PC-3 (cell line): ENCODE measurements at places on chromosomes 1 and 21. TPM values are rescaled to one million over a fixed set of nuclear protein-coding genes. Genes with fewer than 3 reads are reported as not detected.

Gene LAD1
- 310 and 381 TPM in 2 replicates for total RNA-seq

Gene KCNK1
- 31.1 and 34.7 TPM in 2 replicates for total RNA-seq

Gene UBL4B
- 0.07 TPM in 1 of 2 replicates, not detected in the other for total RNA-seq

Gene FLG2
- not detected in 2 replicates for total RNA-seq

Gene SPTA1
- not detected in 2 replicates for total RNA-seq

Gene POU3F1
- total RNA-seq, result not detected in 2 replicates

Gene MAEL
- total RNA-seq, result not detected in 2 replicates

- H3K4me3 ChIP-seq, result no peak overlapping the region
- H3K36me3 ChIP-seq, result no peaks in the 10 kb centered on the region
- no peak for DNase-seq
- H3K27me3 ChIP-seq, result no peaks in the 10 kb centered on the region
Observed at GRCh38 chr1:60540141-60540540, 466.6 kb upstream of the C1orf87 start.

DNA sequence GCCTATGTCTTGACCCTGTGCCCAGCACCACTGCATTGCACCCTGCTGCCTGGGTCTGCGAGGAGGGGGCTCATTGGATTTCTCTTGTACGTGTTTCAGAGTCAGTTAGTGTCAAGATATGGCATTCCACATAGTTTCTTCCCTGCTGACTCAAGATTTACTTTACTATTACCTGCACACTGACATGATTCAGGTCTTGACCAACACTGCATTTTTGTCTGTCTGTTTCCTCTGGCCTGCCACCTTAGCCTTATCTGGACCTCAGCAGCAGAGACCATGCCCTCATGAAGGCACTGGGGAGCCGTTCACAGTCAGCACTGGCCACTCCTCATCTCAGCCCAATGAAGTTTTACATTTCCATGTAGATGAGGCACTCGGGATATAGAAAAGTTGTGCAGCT is 155.4 kb downstream of the DHRS3 start:
- peak; percentile 68 for DNase-seq
- peaks cover 62% of the 10 kb centered on the region for H3K4me1 ChIP-seq
- H3K27ac ChIP-seq, result peak overlapping the region; percentile 45
- H3K4me3 ChIP-seq, result no peak overlapping the region

- no peak overlapping the region for H3K4me3 ChIP-seq
- H3K27ac ChIP-seq, result no peak overlapping the region
- no peaks in the 10 kb centered on the region for H3K27me3 ChIP-seq
- H3K36me3 ChIP-seq, result peaks cover 3% of the 10 kb centered on the region; the same call in 1 of the 2 replicates
- no peaks in the 10 kb centered on the region for H3K4me1 ChIP-seq
Observed at GRCh38 chr1:228283476-228284147, 75.8 kb downstream of the OBSCN start.

- H3K4me3 ChIP-seq, result no peak overlapping the region
- no peak overlapping the region for H3K27ac ChIP-seq
- peaks cover 16% of the 10 kb centered on the region for H3K4me1 ChIP-seq
- no peaks in the 10 kb centered on the region for H3K36me3 ChIP-seq
- DNase-seq, result no peak
Observed at GRCh38 chr1:83997631-83998030, 1.3 kb downstream of the TTLL7 start.

DNA sequence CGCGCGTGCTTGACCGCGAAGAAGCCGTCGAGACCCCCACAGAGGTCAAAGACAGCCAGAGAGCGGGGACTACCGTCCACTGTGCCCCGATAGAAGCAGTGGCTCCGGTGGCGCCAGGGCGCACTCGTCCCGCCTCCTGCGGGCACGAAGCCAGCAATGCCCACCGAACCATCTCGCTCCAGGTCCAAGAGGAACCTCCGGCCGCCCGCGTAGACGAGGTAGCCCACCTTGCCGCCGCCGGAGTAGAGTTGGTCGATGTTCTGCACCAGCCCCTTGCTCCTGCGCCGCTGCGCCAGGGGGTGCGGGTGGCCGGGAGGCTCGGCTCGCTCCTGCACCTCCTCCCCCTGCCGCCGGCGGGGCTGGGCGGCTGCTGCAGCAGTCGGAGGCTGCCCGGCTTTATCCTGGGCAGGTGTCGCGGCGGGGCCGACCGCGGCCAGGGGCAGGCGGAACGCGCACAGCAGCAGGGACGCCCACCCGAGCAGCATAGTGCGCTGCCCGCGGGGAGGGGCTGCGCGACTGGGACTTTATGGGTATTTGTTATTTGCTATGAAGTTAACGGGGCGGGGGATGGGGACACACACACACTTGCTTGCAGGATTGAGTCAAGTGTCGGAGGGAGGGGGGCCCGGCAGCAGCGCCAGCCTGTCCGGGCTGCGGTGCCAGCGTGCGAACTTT is 844 bp downstream of the ADAMTS5 start:
- no peaks in the 10 kb centered on the region for H3K36me3 ChIP-seq
- H3K27ac ChIP-seq, result no peak overlapping the region
- no peak for DNase-seq
- H3K27me3 ChIP-seq, result peaks cover 18% of the 10 kb centered on the region
- no peaks in the 10 kb centered on the region for H3K4me1 ChIP-seq

DNA sequence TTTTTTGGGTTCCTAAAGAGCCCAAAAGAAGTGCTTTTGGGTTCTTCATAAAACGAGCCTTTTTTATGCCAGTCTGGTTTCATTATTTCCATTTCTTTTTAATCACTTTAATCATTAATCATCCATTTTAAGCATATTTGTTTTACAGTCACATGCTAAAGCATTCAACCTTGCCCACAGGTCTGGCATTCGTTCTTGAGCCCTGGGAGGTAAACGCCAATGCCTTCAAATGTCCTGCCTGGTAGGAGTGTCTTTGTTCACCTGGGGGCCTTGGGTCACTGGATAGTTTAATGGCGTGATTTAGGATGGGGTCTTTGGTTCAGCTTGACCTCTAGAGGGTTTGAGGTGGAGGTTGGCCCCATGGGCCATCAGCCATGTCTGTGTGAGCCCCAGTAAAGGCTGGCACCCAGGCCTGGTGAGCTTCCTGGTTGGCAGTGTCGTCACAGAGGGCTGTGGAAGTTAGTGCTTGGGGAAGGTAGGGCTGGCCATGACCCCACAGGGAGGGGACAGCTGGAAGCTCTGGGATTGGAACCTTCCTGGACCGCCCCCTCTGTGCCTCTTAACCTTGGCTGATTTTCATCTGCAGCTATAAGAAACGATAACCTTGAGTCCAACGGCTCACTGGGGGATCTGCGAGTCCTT is 20.2 kb downstream of the C1orf174 start:
- DNase-seq, result no peak
- H3K27ac ChIP-seq, result no peak overlapping the region
- peaks cover 32% of the 10 kb centered on the region for H3K36me3 ChIP-seq
- no peaks in the 10 kb centered on the region for H3K4me1 ChIP-seq

GRCh38 chr1:241639623-241640148 is 483 bp downstream of the CHML start:
- H3K4me3 ChIP-seq, result peak overlapping the region; percentile 77
- peaks cover 18% of the 10 kb centered on the region for H3K36me3 ChIP-seq
- DNase-seq, result no peak
- peaks cover 47% of the 10 kb centered on the region for H3K4me1 ChIP-seq

DNA sequence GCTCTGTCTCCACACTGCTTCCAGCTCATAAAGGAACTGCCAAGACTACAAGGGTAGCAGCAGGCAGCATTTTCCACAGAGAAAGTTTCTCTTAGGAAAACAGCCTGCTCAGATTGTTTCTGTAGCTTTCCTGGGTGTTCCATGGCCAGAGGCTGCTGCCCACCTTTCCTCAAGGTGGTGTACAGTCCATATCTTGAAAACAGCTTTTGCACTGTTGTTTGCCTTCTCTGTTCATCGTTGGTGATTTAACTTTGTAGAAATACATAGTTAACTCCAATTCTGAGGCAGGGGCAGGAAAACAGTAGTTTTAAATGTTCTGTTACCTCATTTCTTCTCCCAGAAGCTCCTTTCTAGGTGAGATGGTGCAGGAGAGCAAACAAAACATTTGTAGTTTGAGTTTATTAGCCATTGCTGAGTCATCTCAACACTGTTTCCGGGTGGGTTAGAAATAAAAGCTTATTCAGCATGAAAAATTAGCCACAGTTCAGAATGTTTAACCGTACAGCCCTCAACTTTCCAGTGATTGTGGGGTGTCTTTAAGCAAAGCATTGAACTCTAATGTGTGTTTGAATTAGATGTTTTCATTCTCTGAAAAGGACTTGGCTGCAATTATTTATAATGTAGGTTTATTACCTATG is 41.7 kb downstream of the DIP2A start:
- DNase-seq, result peak; percentile 85
- peaks cover 33% of the 10 kb centered on the region for H3K36me3 ChIP-seq
- peaks cover 40% of the 10 kb centered on the region for H3K4me1 ChIP-seq
- H3K4me3 ChIP-seq, result peak overlapping the region; percentile 31
- H3K27ac ChIP-seq, result peak overlapping the region; percentile 87

- no peaks in the 10 kb centered on the region for H3K27me3 ChIP-seq
- DNase-seq, result peak; percentile 77
- peak overlapping the region; percentile 41; the same call in 1 of the 2 replicates for H3K4me3 ChIP-seq
- H3K4me1 ChIP-seq, result peaks cover 20% of the 10 kb centered on the region
Observed at GRCh38 chr1:28193701-28194161, 17.2 kb upstream of the PTAFR start.

DNA sequence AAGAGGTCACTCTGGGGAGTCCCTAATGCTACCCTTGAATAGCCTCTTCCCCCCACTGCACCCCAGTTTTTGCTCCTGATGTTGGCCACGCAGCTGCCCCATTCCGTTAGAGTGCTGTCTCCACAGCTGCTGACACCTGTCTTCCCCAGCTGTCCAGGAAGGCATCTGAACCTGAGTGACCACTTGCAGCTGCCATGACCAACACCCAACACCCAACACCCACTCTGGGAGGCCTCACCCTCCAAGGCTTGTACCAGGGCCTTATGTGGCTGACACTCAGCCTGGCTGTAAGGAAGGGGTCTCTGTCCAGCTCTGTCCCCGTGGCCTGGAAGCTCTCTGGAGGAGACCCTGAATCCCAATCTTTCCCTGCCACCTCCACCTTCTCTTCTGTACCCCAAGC is 26.7 kb upstream of the LDLRAP1 start:
- no peaks in the 10 kb centered on the region for H3K4me1 ChIP-seq
- H3K36me3 ChIP-seq, result no peaks in the 10 kb centered on the region
- no peak overlapping the region for H3K4me3 ChIP-seq
- no peaks in the 10 kb centered on the region for H3K27me3 ChIP-seq

- no peak for DNase-seq
- H3K27me3 ChIP-seq, result peaks cover 38% of the 10 kb centered on the region
- no peak overlapping the region for H3K4me3 ChIP-seq
- H3K36me3 ChIP-seq, result no peaks in the 10 kb centered on the region
Observed at GRCh38 chr1:35692317-35692716, 26.4 kb downstream of the C1orf216 start.

DNA sequence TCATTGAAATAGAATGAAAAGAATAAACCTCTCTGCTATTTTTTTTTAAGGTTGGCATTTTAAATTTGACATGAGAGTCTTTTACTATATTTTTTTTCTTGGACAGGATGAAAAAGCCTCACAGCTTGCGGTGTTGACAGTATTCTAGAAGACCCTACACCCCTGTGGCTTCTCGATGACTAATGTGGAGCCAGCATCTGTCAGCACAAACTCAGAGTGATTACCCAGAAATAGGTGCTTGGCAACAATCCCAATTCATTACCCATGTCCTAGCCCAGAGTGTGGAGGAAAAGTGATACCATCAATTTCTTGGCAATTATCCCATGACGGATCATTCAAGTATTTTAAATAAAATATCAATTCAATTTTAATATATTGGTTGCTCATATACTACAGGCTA is 186.8 kb upstream of the MAP1LC3C start:
- H3K4me1 ChIP-seq, result no peaks in the 10 kb centered on the region
- no peak for DNase-seq
- H3K27ac ChIP-seq, result no peak overlapping the region
- no peak overlapping the region for H3K4me3 ChIP-seq

DNA sequence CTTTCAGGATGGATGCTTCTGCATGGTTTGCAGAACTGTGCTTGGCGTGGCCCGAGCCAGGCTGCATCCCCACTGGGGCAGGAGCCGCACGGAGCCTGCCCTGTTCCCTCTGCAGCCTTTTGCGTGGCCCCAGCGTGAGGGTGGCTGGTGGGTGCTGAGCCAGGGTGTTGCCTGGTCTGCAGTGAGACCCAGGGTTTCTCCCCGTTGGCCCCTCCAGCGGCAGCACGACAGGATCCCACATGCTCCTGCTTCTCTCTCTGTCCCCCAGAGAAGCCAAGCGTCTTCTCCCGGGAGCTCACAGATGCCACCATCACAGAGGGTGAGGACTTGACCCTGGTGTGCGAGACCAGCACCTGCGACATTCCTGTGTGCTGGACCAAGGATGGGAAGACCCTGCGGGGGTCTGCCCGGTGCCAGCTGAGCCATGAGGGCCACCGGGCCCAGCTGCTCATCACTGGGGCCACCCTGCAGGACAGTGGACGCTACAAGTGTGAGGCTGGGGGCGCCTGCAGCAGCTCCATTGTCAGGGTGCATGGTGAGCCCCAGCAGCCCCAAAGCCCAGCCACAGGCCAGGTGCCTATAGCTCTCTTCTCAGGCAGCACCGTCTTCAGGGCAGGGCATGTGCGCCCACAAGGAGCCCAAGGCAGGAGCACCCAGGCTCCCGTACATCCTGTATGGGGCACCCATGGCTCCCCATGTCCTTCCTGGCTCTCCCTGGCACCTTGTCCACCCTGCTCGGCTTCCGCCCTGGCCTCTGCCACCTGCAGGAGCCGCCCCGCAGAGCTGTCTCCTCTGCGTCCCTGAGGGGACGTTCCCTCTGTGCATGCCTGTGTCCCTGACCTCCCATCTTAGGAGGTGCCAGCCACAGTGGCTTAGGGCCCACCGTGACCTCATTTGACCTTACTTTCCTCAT is 78.9 kb downstream of the OBSCN start:
- no peaks in the 10 kb centered on the region for H3K36me3 ChIP-seq
- H3K4me1 ChIP-seq, result no peaks in the 10 kb centered on the region
- no peak overlapping the region for H3K4me3 ChIP-seq
- no peaks in the 10 kb centered on the region for H3K27me3 ChIP-seq
- no peak overlapping the region for H3K27ac ChIP-seq

GRCh38 chr1:56394298-56394697 is 185.1 kb downstream of the PLPP3 start:
- DNase-seq, result no peak
- no peaks in the 10 kb centered on the region for H3K27me3 ChIP-seq

GRCh38 chr1:55358581-55358980 is 143.4 kb upstream of the USP24 start:
- no peak for DNase-seq
- H3K4me3 ChIP-seq, result no peak overlapping the region
- H3K36me3 ChIP-seq, result no peaks in the 10 kb centered on the region
- no peaks in the 10 kb centered on the region for H3K27me3 ChIP-seq
- no peak overlapping the region for H3K27ac ChIP-seq

- H3K4me3 ChIP-seq, result no peak overlapping the region
- DNase-seq, result no peak
- no peaks in the 10 kb centered on the region for H3K4me1 ChIP-seq
- no peaks in the 10 kb centered on the region for H3K27me3 ChIP-seq
Observed at GRCh38 chr1:158916085-158916484, 15.3 kb upstream of the PYHIN1 start.

DNA sequence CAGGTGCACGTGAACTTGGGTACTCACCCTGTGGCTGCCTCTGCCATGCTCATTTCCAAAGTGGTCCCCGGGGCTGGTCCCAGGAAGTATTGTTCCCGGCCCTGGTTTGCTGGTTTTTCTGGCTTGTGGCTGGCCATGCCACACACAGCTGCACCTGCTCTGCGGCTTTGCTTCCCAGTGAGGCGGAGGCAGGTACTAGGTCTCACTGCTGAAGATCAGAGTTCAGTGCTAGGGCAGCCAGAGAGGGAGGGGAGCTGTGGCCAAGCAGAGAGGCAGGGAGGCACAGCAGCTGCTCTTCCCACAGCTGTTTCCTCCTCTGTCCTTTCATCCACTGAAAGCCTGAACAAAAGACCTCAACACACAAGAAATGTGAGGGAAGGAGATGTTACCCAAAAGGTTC is 30.5 kb downstream of the ENO1 start:
- H3K27ac ChIP-seq, result no peak overlapping the region
- no peak overlapping the region for H3K4me3 ChIP-seq
- no peak for DNase-seq
- H3K4me1 ChIP-seq, result peaks cover 5% of the 10 kb centered on the region
- H3K27me3 ChIP-seq, result no peaks in the 10 kb centered on the region
